HuH-7.5 (cell line): ENCODE measurements at places on chromosomes 2 and 18.

DNA sequence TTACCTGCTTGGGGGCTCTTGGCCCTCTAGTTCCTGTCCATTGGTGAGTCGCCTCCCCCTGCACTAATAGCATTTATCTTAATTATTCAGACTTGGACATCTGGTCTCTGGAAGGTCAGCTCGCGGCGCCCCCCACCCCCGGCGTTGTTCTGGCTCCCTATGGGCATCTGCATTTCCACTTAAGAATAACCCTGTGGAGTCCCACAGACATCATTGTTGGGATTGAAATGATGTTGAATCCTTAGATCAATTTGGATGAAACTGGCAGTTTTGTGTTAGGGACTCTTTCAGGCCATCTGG is 313.8 kb upstream of the HS6ST1 start:
- DNase-seq: no peak

DNA sequence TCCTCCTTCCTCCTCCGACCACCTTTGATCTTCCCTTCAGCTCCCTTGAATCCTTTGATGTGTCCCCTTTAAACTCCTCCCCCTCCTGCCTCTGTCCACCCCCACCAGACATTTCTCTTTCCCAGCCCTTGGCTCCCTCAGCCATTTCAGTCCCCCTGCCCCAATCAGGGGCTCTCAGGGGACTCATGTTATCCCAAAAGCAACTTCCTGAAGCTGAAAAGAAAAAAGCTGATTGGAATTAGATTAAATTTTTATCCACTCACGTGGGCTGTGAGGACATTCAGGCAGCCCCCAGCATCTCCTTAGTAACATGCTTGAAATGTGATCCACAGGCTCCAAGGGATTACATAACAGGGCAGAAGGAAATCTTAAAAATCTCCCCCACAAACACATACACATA is 81.3 kb downstream of the NEURL3 start:
- DNase-seq: no peak

DNA sequence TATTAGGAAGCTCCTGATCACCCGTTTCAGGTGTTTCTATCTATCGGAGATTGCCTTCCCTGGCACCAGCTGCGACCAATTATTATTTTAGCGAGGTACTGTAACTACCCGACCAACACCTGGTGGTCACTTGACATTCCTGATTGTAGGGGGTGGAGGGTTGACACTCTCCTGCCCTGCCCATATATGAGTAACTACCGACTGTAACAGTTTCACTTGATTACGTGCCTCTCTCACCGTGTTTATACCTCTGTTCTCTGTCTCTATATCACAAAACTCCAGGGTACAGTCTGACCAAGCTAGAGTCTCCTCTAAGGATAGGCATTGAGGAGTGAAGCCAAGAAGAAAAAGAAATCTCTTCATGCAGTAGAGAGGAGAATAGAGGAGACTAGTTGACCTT is 268.0 kb upstream of the LRATD1 start:
- no peak for DNase-seq

GRCh38 chr2:110662560-110662959 is 15.3 kb downstream of the BUB1 start:
- no peak for DNase-seq

GRCh38 chr18:708096-708495 is 4.3 kb downstream of the ENOSF1 start:
- no peak for DNase-seq

DNA sequence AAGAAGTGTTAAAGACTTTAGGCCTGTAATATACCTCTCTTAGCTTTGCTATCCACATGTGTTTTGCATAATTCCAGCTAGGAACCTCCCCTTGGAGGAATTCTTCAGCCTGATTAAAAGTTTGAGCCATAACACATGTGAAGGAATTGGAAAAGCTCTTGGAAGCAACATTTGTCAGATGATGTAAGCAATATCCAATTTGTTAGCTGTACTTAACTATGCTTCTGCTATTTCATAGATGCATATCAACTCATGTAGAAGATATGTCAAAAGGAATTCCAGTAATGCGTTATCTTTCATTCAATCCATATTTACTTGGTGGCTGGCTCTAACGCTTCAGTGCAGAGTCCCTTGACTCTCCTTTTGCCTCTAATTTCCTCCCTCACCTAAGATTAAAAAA is 46.2 kb downstream of the PKP4 start:
- DNase-seq: no peak

DNA sequence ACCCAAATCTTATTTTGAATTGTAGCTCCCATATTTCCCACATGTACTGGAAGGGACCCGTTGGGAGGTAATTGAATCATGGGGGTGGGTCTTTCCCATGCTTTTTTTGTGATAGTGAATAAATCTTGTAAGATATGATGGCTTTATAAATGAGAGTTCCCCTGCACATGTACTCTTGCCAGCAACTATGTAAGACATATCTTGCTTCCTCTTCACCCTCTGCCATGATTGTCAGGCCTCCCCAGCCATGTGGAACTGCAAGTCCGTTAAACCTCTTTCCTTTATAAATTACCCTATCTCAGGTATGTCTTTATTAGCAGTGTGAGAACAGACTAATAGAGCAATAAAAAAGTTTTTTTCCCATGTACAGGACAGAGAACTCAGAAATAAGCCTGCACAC is 468.4 kb upstream of the SPHKAP start:
- no peak for DNase-seq

DNA sequence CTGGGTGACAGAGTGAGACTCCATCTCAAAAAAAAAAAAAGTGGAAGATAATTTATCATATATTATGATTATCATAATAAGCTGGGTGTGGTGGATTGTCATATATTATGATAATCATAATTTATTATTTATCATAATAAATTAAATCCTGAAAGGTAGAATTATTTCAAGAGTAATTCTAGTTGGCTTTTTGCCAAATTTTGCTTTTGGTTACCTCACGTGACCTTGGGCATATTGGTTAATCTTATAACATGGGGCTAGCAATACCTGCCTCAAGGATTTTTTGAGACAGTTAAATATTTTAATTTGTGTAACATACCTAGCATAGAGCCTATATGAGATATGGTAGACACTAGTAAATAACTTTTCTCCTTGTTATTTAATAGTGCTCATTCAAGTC is 111.3 kb upstream of the TTC27 start:
- DNase-seq: no peak

DNA sequence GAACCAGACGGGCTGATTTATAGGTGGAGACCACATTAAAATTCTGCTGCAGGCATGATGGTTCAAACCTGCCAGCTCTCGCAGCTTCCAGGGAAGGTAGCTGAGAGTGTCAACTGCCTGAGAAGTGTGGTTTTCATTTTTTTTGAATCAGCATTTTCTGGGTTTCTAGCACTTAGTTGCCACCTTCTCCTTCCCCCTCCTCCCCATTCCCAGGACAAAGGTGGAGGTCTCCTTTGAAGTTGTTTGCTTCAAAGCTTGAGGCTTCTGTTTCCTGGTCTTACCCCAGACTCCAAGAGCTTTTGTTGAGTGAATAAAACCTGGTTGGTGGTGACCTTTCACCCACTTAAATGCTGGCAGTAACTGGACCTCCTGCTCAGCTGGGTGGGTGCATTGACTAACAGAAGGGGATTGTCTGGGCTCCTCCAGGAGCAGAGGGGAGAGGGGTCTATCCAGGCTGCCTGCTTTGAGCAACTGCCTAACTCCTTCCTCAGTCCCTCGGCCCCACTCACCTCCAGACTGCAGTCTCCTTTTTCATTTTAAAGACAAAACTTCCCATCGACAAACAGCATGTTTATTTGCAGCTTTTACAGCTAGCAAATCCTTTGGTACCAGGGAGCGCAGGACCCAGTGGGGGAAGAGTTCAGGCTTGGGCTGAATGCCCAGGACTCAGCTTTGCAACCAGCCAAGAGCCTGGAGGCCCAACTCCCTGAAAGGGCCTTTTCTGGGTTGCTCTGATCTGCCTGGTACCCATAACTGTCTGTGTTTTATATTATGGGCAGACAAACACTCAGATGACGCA is 3.5 kb downstream of the RHOB start:
- DNase-seq: no peak

- DNase-seq: no peak
Observed at GRCh38 chr18:63823516-63824219, 48.5 kb downstream of the SERPINB7 start.

- DNase-seq: no peak
Observed at GRCh38 chr2:174551697-174552096, 45.9 kb downstream of the WIPF1 start.

DNA sequence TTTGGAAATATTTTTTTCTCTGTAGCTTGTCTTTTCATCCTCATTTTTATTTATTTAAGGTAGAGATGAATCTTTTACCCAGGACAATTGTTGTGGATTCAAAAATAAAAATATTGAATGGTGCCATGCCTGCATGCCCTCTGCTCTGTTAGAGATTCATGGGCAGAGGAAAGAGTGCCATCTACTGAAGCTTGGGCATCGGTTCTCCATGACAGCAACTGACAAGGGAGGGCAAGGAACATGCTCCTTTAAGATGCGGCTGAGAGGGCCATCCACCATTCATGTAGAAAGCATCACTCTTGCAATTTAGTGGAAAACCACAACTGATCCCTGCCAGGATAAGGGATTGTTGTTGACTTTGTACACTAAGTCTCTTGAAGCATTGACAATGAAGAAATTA is 79.9 kb downstream of the PARD3B start:
- no peak for DNase-seq

GRCh38 chr2:177897278-177897677 is 175.3 kb downstream of the PDE11A start:
- DNase-seq: no peak

- no peak for DNase-seq
Observed at GRCh38 chr2:33247365-33247764, 229.1 kb upstream of the RASGRP3 start.

DNA sequence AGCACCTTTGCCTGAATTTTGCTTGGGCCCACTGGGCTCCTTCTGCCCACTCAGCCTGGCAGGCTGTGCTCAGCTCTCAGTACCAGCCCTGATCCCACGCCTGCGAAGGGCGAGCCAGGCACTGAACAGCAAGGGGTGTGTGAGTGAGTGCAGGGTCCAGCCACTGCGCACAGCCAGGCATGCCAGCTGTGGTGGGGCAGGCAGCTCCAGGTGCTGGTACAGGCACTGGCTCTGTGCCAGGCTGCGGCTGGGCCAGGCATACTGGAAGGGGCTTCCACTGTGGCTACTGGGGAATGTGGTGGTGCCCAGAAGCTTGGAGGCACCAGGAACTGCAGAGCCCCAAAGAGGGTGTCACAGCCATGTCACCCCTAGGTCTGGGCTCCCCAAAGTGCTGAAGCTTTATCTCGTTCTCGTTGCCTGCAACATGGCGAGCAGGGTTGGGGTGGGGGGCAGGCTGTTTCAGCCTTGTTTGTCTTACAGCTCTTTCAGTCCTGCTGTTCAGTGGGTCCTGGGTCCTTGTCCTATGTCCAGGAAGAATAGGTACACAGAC is 8.8 kb downstream of the DYSF start:
- DNase-seq: no peak

- no peak for DNase-seq
Observed at GRCh38 chr2:149258531-149258930, 71.9 kb upstream of the LYPD6 start.
